ENCODE measurements at places on chromosomes 1 and 21.

DNA sequence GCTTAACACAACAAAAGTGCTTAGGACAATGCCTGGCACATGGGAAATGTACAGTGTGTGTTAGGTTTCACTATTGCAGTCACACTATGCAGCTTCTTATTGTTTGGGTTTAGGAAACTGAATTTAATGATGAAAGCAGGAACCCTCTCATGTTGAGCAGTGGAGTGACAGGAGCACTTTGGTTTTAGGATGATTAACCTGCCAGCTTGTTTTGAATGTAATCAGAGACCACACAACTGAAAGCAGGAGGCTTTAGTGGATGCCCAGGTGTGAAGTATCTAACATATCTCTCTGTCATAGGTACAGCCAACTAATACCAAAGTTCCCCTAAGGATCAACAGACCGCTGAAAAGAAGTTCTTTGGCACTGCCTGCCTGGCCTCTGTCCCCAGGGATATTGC is 406.9 kb upstream of the USP24 start:
- DNase-seq: no peak

- no peak for DNase-seq
Measured at GRCh38 chr1:94668528-94668927, 127.0 kb upstream of the F3 start.

DNA sequence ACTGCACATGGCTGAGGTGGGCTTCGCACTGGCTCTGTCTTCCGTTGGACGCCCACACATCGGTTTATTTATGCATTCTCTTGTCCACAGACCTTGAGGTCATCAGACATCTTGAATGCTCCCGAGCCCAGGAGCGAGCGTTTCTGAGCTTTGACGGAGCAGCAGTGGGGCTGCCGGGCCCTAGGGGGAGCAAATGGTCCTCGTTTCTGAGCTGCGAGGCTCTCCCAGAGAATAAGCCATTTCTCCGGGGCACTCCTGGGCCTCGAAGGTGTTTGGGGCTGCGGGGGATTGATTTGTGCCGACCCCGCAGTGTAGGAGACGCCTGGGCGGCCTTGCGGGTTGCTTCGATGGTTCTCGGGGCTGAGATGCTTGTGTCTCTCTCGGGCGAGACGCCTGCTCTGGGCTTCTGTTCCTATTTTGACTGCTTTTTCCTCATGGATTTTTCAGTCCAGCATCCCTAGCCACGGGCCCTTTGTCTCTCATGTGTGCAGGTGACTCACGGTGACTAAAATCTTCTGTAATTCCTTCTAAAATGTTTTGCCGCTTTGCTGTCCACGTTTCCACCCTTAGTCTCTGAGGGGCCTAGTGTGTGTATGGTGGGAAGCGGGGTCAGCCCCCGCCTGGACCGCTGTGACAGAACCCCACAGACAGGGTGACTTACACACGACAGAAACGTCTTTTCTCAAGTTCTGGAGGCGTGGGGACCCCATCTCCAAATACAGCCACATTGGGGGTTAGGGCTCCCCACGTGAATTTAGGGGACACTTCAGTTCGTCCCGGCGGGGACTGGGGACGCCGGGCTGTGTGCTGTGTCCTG is 62.1 kb downstream of the FAAP20 start:
- no peak for DNase-seq

- DNase-seq: no peak
Measured at GRCh38 chr1:219465212-219466093, 147.5 kb downstream of the ZC3H11B start.

- peak; percentile 16 for DNase-seq
Measured at GRCh38 chr1:116288201-116288598, 84.8 kb upstream of the ATP1A1 start.

DNA sequence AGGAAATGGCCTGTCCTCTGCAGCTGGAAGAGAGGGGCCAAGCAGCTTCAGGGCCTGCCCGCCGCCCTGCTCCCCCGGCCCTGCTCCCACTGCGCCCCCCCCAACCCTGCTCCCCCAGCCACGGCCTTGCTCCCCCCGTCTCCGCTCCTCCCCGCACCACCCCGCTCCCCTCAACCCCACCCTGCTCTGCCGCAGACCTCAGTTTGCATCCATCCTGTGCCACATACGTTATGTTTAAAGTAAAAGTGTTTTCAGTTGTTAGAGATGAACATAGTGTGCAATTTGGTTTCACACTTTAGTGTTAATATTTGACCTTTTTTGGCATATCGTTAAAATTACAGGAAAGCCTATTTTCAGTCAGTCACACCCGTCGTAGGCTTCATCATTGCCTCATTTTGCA is 34.1 kb upstream of the DIP2A start:
- no peak for DNase-seq

DNA sequence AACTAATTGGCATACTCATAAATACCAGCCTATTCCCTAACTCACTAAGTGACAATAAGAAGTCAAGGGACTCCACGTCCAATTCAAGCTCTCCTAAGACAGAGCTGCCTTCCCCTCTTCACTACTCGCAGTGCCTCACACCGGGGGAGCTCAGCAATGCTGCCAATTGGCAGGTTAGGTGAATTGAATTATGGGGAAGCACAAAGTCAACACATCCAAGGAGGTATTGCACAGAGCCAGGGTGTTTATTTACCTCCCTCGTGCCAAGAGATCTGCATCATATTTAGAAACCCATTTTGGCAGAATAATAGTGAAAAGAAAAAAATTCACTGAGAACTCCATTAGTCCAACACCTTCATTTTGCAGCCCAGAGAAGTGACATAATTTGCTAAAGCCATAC is 20.4 kb upstream of the TNR start:
- DNase-seq: no peak
